ENCODE measurements at places on chromosomes 7 and 10. TPM values are rescaled to one million over a fixed set of nuclear protein-coding genes. Genes with fewer than 3 reads are reported as not detected.

LMOD2 gene
- total RNA-seq: not detected

MEOX2 gene
- 4.5 TPM for total RNA-seq

LIPM gene
- total RNA-seq: not detected

POLD2 gene
- total RNA-seq: 65.8 TPM

COL26A1 gene
- total RNA-seq: not detected

PNLIPRP1 gene
- total RNA-seq: not detected

SPDYE16 gene
- total RNA-seq: 0.33 TPM

GTF2IRD1 gene
- total RNA-seq: 41.1 TPM

SYT15 gene
- 5.0 TPM for total RNA-seq

JAZF1 gene
- total RNA-seq: 12.7 TPM

BCL7B gene
- total RNA-seq: 52.5 TPM
